ENCODE measurements at places on chromosomes 16 and 17.

GRCh38 chr16:14560523-14560922 is 69.5 kb downstream of the PARN start:
- no peak for DNase-seq

DNA sequence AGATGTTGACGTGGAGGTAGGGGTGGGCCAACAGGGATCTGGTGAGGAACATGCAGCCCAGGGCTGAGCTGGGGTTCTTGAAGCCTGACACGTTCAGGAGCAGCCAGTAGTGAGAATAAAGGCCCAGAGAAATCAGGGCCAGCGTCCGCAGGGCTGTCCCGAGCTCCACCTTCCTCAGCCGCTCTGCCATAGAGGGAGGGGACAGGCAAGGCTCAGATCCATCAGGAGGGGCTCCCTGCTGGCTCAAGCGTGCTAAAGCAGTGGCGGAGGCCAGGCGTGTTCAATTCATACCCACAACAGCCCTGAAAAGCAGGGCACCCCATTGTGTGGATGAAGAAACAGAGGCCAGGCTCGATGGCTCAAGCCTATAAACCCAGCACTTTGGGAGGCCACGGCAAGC is 8.3 kb upstream of the FDXR start:
- DNase-seq = no peak

GRCh38 chr17:37025238-37025637 is 76.5 kb downstream of the AATF start:
- no peak for DNase-seq

DNA sequence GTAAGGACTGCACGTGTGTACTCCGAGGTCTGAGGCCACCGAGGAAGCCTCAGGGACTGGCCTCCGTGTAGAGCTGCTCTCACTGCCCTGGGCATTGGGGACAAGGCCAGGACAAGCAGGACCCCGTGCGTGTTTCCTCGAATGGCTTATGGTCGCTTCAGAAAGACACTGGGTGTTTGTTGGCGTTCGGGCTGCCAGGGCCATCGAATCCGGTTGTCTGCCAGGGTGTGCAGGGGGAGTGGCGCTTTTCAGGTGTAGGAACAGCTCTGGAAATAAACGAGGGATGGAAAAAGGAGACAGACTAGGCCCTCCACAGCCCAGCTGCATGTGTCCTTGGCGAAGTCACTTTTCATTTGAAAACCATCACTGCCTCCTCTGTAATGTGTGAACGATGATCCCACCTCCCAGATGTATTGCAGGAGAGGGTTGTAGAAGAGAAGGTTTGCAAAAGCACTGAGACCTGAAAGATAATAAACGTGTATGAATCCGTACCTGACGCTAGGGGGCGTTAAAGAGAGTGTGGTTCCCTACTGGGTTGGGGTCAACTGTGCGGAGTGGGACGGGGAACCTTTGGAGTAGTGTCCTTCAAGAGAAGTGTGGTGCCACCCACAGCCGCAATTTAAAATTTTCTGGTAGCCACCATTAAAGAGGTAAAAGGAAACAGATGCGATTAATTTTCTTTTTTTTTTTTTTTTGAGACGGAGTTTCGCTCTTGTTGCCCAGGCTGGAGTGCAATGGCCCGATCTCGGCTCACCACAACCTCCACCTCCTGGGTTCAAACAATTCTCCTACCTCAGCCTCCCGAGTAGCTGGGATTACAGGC is 2.1 kb upstream of the ZSCAN10 start:
- peak; percentile 79 for DNase-seq

- no peak for DNase-seq
These were observed 87.5 kb upstream of the HLF start for GRCh38 chr17:55177159-55177854.

- no peak for DNase-seq
These were observed 67.4 kb downstream of the SNX11 start for GRCh38 chr17:48174833-48175523.

GRCh38 chr16:2428784-2429033 is 538 bp upstream of the CCNF start:
- no peak for DNase-seq

- no peak for DNase-seq
These were observed 15.4 kb downstream of the COG1 start for GRCh38 chr17:73208139-73208827.

DNA sequence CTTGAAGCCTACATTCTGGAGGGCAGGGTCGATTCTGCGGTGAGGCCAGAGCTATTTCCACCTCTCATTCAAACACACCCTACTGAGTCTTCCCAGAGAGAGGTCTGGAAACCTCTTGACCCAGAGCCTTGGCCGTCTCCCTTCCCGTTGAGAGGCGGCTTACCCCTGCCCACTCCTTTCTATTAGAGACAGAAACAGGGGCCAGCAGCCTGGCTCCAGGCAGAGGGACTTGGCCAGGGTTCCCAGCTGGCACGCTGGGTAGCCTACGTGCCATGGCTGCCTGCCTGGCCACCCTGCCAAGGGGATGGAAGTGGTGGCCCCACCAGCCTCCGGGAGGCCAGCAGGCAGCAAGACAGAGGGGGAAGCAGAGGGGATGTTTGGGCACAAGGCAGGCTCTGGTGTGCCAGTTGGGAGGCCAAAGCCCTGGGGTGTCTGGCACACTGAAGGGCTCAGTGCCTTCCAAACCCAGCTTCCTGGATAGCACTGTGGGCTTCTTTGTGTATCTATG is 6.0 kb downstream of the STAC2 start:
- no peak for DNase-seq

- no peak for DNase-seq
These were observed 13.1 kb downstream of the MRM3 start for GRCh38 chr17:795276-795675.

DNA sequence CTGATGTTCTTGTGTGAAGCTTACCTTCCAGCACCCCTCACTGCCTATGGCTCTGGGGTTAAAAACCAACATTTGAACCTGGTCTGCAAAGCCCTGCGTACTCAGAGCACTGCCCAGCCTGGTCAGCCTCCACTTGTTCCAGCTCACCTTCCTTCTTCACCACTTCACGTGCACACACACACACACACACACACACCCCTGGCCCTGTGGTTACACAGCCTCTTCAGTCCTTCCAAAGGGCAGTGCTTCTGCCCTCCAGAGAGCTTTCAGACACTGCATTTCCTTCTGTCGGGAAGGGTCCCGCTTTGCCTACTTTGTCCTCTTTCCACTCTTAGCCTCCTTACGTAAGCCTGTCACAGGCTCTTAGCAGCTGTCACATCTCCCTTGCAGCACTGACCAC is 9.6 kb upstream of the TMEM220 start:
- DNase-seq = no peak

GRCh38 chr17:59410049-59410437 is 78.6 kb downstream of the YPEL2 start:
- DNase-seq = no peak

- DNase-seq = no peak
These were observed 102.6 kb upstream of the HS3ST3A1 start for GRCh38 chr17:13704333-13704732.

GRCh38 chr16:68074850-68075555 is 10.2 kb upstream of the NFATC3 start:
- peak; percentile 81 for DNase-seq

DNA sequence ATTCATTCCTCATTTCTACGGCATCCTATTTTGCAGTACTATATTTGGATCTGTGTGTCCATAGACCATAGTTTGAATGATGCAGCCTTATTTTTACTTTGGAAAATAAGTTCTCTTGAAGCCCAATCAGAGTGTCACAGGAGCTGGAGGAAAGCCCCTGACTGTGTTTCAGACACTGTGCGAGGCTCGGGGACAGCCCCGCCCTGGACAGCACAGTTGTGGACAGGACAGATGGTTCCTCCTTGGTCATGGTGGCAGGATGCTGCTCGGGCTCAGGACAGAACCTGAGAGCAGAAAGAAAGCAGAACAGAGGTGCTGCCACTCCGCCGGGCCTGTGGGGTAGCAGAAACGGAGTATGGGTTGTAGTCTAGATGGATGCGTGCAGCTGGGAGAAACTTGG is 22.9 kb downstream of the BANP start:
- no peak for DNase-seq

DNA sequence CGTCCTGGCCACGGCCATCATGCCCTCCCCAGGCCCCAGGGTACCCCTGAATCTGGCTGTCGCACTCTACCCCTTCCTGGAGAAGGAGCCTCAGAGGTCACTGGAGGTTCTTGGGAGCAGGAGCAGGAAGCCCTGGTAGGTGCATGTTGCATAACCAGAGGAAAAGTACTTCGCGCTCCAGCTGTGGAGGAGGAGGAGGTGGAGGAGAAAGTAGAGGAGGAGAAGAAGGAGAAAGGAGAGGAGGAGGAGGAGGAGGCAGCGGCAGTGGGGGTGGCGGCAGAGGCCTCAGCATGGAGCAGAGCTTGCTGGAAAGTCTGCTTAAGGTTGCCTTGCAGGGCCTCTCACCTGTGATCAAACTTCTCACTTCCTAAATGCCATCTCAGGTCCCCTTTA is 61.8 kb downstream of the BAIAP2 start:
- DNase-seq = no peak

- DNase-seq = peak; percentile 77
These were observed 825 bp downstream of the BLMH start for GRCh38 chr17:30290696-30291542.

GRCh38 chr16:26134588-26134987 is 442.8 kb downstream of the HS3ST4 start:
- DNase-seq = no peak

GRCh38 chr17:2800367-2800766 is 4.1 kb downstream of the RAP1GAP2 start:
- DNase-seq = no peak

GRCh38 chr16:85398050-85398451 is 215.1 kb upstream of the GSE1 start:
- DNase-seq = peak; percentile 24

- no peak for DNase-seq
These were observed 282.5 kb downstream of the SNX29 start for GRCh38 chr16:12258861-12259645.

- no peak for DNase-seq
These were observed 495.5 kb upstream of the ZFHX3 start for GRCh38 chr16:73543331-73543969.

GRCh38 chr16:17282247-17282646 is 188.5 kb downstream of the XYLT1 start:
- DNase-seq = no peak

GRCh38 chr16:87271256-87271655 is 45.9 kb downstream of the C16orf95 start:
- DNase-seq = peak; percentile 21

- DNase-seq = no peak
These were observed 102.2 kb downstream of the RAB11FIP4 start for GRCh38 chr17:31493656-31494155.

GRCh38 chr17:67517325-67517724 is 140.2 kb downstream of the PITPNC1 start:
- no peak for DNase-seq

GRCh38 chr17:64128787-64129514 is 993 bp downstream of the ERN1 start:
- peak; percentile 71 for DNase-seq

- peak; percentile 77 for DNase-seq
These were observed 68.7 kb downstream of the RAI1 start for GRCh38 chr17:17749921-17750320.

- DNase-seq = peak; percentile 77
These were observed 227.9 kb downstream of the MAF start for GRCh38 chr16:79372503-79373184.

GRCh38 chr16:28186752-28187151 is 25.0 kb downstream of the XPO6 start:
- no peak for DNase-seq

DNA sequence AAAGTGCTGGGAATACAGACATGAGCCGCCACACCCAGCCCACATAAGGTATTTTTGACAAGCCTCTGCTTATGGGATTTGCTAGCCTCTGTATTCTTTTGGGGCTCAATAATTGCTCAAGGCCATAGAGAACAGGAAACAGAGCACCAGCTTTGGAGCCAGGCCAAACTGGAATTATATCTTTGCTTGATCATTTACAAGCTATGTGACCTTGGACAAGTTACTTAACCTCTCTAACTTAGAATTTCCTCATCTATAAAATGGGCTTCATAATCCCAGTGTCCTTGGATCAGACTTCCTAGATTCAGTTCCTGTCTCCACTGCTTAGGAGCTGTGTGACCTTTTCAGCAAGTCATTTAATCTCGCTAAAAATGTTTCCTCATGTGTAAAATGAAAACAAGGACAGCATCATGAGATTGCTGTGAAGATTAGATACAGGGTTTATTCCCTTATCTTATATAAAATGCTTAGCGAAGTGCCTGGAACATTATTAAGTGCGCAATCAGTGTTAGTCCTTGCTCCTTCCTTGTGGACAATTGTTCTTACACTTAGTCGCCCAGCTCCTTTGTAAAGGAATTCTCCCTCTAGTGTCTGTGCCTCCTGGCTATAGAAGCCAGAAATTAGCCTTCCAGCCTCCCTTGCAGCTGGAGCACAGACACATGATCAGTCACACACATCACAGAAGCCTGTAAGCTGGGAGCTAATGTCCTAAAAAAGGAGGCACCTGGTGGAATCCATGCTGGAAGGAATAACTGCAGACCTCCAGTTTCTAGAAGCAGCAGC is 16.6 kb downstream of the KRT9 start:
- no peak for DNase-seq

DNA sequence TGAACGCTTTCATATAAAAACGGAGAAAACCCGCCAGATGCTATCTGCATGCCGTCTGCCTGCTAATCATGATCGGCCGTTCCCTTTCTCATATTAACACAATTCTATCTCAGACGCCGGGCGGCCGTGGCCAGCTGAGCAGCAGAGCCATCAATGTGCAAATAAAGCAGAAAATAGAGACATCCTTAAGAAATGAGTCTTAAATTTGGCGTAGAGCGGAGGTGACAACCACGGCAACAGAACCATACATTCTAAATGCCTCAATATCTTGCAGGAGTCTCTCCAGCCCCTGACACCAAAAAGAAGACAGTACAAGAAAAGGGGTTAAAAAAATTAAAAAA is 2.7 kb upstream of the IRX5 start:
- peak; percentile 62 for DNase-seq

DNA sequence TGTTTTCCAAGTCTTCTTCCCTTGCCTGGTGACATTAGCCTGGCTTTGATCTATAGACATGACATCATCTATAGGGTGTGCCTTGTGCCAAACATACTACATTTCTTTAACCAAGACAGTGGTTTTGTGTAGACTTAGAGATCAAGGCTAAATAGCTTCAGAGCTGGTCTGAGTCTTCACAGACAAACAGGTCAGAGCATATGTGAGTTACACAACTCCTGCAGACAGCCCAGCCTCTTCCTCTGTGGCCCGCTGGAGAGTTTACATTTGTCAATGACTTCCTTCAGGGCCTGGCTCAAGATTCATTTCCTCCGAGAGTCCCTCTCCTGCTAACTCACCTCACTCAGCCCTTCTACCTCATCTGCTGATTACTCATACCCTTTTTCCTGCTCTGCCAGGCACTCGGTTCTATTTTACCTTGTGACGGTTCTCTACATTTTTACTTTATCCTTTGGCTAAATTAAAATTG is 73.1 kb upstream of the TANC2 start:
- no peak for DNase-seq

All from activated effector memory CD4-positive, alpha-beta T cell treated with anti-CD3 and anti-CD28 coated beads, Interleukin-2, amount 50 U/mL, for 16 hours (primary cell).